ENCODE measurements at places on chromosomes 2 and 18.

DNA sequence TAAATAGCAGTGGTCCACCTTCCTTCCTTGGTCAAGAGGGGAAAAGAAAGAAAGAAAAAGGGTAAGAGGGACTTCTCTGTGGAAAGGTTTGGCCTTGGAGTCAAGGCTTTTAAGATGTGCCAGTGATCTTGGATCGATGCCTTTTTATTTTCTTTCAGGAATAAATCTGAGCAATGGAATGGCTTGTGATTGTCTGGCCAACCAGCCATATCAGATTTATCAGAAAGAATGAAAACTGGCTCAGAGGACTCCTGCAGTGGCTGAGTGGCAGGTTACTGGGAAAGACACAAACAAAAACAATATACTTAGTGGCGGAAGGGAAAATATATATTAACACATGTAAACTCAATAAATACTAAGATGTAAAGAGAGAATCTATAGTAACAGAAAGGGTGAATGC, 4.3 kb downstream of the ERBB4 start:
- no peak for DNase-seq

DNA sequence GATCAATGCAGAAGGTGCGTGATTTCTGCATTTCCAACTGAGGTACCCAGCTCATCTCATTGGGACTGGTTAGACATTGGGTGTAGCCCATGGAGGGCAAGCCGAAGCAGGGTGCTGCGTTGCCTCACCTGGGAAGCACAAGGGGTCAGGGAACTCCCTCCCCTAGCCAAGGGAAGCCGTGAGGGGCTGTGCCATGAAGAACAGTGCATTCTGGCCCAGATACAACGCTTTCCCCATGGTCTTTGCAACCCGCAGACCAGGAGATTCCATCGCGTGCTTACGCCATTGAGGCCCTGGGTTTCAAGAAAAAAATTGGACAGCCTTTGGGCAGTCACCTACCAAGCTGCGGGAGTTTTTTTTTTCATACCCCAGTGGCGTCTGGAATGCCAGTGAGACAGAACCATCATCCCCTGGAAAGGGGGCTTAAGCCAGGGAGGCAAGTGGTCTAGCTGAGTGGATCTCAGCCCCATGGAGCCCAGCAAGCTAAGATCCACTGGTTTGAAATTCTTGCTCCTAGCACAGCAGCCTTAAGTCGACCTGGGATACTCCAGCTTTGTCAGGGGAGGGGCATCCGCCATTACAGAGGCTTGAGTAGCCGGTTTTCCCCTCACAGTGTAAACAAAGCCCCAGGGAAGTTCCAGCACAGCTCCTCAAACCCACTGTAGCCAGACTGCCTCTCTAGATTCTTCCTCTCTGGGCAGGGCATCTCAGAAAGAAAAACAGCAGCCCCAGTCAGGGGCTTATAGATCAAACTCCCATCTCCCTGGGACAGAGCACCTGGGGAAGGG, 21.7 kb downstream of the TFPI start:
- no peak for DNase-seq

DNA sequence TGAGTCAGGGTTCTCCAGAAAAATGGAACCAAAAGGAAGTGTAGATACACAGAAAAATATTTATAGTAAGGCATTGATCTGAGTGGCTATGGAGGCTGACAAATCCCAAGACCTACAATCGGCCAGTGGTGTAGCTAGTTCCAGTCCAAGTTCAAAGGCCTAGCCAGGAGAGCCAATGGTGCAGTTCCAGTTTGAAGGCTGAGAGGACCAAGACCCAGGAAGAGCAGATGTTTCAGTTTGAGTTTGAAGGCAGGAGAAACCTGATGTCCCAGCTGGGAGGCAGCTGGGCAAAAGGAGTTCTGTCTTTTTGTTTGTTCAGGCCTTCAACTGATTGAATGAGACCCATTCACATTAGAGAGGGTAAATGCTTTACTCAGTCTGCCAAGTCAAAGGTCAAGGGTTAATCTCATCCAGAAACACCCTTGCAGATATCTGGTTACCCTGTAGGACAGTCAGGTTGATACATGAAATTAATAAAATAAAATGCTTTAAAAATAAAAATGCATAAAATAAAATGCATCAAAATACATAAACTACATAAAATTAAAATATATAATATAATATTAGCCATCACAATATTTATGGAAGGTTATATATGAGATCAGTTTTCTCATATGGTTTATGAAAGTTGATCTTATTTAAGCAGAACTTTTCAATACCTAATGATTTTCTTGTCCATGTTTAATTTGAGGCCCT, 38.7 kb downstream of the KCNE4 start:
- DNase-seq, result no peak

DNA sequence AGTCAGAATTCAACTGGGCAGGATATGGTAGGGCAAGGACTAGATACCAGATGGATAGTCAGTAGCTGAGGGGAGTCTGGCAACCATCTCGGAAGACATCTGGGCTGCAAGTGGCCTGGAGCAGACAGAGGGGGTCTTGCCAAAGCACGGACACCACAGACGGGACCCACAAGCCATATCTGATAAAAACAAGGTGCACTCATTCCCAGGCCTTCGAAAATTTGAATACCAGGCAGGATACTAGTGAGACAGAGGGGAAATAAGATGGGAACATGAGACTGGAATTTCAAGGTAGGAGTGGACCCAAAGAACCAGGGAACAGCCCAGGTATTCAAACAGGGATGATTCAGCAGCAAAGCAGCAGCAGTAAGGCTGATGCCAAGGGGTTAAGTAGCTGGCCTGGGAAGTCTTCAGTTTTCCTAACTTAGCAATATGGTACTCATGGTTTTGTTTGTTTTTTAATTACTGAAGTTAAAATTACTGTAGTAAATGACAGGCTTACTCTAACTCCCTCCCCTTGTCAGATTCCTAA, 144.9 kb upstream of the NCKAP5 start:
- DNase-seq, result no peak

DNA sequence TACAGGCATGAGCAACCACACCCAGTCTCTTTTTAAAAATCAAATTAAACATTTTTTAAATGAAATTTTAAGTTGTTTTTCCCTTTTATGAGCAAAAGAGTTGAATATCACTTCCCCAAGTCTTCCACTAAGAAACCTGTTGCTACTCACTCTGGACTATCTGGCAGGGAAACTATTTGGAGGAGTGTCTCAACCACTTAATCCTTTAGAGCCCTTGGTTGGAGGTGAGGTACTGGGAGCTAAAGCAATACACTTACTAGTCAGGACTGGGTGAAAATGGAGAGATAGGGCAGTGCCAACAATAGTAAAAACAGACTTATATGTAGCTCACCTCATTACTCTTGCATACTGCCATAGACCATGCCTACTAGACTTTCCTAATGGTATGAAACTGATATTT, 135.5 kb downstream of the RND3 start:
- no peak for DNase-seq

- DNase-seq, result no peak
Measured at GRCh38 chr2:67544286-67544685, 147.2 kb downstream of the ETAA1 start.

DNA sequence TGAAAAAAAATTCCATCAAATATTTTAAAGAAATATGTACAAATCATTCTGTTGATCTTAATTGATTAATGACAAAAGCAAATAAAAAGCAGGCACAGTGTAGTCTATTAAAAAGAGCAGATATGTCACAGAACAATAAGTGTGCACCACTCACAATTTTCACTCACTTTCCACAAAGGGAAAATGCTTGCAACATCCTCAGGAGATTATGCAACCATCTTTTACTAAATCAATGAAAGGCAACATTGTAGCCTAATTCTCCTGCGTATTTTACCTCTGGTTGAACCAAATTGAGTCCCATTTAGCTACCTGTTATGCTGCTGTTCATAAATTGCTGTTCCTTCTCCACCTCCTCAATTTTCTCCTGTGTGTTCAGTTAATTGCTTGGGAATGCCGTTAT, 1346.8 kb upstream of the PIK3C3 start:
- peak; percentile 15 for DNase-seq

DNA sequence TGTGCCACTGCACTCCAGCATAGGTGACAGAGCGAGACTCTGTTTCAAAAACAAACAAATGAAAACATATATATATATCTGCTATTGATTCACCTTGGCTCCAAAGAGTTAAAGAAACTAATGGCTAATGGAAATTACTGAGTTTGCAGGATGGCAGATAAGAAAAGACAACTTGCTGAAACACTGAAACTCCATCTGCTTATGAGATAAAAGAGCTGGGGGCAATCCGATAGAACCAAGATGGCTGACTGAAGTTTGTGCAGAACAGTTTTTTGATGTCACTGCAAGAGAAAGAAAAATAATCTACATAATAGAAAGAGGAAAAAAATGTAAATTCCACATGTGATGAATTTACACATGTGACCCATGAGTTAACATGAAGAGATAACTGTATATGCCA, 88.2 kb downstream of the LRATD1 start:
- DNase-seq, result no peak

DNA sequence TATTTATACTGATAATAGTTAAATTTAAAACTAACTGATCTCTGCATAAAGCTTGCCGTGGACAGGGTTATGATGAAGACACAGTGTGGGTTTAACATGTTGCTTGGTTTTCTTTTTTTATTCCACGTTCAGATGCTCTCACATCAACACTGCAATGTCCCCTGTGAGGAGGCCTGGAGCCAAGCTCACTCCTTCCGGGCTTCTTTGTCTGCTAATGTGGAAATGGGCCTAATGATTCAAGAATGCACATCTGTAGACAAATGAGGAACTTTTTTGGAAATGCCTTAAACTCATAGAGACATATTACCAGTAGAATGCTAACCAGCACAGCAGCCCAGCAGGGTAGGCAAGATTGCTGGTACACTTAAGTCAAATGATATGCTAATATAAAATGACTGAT, 208.0 kb downstream of the GALR1 start:
- no peak for DNase-seq

DNA sequence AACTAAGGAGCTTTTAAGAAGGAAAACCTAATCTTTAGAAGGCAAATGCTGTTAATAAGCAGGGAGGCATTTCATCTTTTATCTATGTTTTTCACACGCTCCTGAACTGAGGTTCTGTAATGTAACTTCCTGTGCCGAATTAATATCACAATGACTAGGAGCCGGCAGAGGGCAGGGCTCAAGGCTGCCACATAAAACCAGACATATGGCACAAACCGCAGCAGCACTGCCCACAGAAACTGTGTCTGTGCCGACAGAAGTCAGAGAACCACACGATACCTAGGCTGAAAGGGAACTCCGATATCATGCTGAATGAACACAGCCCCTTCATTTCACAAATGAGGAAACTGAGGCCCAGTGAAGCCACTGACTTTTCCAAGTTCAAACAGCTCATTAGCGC, 112.1 kb downstream of the EIPR1 start:
- no peak for DNase-seq

DNA sequence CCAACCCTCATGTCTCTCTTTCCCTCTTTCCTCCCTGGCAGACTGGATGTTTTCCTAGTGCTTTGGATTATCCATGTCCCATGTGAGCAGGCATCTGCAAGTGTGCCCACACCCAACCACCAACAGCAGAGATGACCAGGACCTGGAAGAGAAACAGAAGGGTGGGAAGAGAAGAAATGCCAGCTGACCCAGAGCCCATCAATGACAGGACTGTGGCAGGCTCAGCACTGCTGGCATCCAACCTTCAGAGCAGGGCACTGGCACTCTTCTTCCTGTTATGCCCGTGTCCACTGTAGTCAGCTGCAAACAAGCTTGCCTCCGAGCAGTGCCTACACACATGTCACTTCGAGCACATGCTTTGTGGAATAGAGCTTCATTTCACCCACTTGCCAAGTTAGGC, 121.1 kb downstream of the TANC1 start:
- no peak for DNase-seq

DNA sequence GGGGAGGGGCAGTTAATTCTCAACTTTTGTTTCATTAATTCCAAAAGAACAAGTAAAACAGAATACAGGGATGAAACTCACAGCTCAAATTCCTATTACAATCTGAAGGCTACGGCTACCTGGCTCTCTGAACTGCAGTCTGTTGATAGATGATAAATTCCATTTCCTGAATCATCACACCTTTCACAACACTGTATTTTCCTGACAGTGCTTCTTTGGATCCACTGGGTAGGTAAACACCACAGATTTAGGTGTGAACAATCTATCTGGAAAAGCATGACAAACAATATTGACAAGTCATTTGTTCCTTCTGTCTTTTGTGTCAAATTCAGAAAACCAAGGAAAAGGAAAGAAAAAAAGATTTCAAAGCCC, 843.2 kb downstream of the LRRTM4 start:
- DNase-seq, result no peak

- DNase-seq, result no peak
Measured at GRCh38 chr2:74328573-74328972, 14.6 kb downstream of the SLC4A5 start.

- no peak for DNase-seq
Measured at GRCh38 chr2:108223573-108223972, 16.2 kb upstream of the SULT1C3 start.

- DNase-seq, result peak; percentile 65
Measured at GRCh38 chr2:190404487-190404886, 3.7 kb upstream of the MFSD6 start.

DNA sequence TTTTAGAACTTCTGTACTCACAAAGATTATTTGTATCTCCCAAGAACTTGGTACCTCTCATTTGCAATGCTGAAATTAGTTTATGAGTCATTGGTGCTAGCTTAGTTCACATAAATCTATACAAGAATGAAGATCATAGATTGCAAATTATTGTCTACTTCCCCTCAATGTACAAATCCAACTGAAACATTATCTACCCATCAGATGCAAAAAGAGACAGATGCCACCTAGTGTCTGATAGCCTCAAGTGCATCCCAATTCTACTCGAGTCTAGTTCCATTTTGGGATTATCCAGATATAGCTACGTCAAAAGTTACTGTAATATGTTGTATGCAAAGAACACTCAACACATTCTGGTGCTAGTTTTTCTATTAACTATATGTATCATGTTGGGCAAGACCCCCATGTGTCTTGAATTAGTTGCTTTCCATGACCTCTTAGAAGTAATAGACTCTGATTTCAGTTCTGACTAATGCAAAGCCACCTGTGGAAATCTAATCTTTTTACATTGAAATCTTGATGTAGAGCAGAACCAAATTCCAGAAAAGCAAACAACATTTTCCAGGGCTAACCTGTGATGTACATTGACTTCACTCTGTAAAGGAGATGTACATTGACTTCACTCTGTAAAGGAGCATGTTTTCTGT, 210.0 kb downstream of the RBM43 start:
- DNase-seq, result peak; percentile 70
